Stimulated activated CD4-positive, alpha-beta T cell treated with anti-CD3 and anti-CD28 coated beads, Interleukin-1b, Interleukin-23, amount 100 ng/mL, for 1 hour (primary cell): ENCODE measurements at places on chromosomes 12 and 14.

DNA sequence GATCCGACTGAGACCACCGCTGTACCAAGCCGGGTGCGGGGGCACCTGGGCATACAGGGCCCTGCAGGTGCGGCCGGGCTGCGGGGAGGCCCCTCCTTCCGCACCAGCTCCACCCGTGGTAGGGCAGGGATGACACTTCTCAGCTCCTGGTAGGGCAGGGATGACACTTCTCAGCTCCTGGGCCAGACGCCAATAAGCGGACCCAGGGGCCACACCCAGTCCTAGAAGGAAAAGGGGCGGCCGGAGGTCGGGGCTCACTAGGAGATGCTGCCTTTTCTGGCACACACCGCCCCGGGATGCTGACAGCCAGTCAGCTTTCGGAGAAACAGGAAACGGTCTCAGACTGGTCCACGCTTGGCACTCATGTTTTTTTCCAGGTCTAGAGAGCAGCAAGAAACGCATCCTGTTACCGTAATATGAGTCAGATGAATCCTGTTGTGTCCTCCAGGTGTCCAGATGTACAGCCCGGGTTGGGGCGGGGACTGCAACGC lies 34.8 kb downstream of the NFKBIA start:
- no peak for DNase-seq

DNA sequence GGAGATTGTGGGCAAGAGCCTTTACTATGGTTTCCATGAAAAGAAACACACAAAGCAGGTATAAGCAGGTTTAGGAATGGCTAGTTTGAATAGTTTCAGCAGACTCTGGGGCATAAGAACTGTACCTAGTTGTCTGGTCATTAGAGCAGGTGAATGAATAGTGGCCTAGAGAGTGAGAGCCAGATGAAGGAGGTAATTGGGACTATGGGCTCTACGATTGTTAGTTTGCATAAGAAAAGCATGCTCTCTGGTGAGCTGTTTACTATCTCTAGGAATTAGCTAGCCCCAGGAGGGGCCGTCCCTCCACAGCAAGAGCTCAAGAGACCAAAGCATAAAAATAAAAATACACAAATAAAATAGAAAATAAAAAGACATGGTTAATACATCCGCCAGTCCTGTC lies 397.5 kb upstream of the GARIN6 start:
- DNase-seq = no peak

- DNase-seq = no peak
These were observed 88.7 kb downstream of the TMTC1 start for GRCh38 chr12:29695026-29695425.

DNA sequence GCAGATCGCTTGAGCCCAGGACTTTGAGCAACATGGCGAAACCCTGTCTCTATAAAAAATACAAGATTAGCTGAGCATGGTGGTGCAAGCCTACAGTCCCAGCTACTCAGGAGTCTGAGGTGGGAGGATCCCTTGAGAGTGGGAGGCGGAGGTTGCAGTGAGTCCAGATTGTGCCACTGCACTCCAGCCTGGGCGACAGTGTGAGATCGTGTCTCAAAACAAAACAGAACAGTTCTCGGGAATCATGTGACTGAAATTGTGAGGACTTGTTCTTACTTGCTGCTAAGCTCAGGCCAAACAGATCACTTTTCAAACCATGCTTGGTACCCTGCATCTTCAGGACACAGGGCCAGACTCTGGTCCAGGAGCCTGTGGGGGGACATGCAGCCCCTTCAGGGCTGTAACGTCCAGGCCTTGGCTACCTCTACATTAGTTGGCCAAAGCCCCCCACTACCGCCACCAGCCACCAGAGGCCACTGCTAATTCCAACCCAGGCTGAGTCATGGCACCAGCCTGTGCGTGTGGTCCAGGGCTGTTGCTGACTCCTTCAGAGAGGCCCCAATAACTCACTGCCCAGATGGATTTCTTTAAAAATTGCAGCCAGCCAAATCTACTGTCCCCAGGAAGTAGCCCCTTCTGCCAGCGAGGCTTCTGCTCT lies 33.4 kb upstream of the SYNDIG1L start:
- no peak for DNase-seq

DNA sequence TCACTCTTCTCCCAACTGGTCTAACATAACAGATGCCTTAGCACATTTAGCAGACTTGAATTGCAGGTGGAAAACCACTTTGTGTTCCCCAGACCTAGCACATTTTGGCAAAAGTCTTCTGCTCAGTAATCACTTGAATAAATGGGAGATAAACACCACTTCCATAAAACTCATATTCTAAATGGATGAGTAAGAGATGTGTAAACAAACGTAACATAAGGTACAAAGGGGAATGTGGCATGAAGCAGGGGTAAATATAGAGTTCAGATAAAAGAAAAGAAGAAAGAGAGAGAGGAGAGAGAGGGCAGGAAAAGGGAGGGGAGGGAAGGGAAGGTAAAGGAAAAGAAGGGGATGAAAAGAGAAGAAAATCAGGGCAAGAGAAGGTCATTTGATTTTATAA lies 17.0 kb upstream of the KERA start:
- no peak for DNase-seq

- DNase-seq = no peak
These were observed 2.9 kb upstream of the EMP1 start for GRCh38 chr12:13193505-13194231.

DNA sequence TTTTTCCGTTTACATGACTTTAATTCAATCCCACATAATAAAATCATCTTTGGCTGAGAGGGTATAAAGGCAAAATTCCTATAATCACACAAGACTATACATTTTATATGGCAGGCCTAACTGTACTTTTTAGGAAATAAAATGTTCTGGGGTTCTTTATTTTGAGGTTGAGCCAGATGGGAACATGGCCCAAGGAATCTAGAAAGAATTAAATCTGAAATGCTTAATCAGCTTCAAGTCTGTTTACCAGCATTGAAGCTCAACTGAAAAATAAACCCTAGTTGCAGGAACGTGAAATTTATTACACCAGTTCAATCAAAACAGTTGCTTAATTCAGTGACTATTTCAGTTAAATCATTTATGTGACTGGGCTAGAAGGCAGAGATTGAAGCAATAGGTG lies 191.0 kb upstream of the BTG1 start:
- no peak for DNase-seq

DNA sequence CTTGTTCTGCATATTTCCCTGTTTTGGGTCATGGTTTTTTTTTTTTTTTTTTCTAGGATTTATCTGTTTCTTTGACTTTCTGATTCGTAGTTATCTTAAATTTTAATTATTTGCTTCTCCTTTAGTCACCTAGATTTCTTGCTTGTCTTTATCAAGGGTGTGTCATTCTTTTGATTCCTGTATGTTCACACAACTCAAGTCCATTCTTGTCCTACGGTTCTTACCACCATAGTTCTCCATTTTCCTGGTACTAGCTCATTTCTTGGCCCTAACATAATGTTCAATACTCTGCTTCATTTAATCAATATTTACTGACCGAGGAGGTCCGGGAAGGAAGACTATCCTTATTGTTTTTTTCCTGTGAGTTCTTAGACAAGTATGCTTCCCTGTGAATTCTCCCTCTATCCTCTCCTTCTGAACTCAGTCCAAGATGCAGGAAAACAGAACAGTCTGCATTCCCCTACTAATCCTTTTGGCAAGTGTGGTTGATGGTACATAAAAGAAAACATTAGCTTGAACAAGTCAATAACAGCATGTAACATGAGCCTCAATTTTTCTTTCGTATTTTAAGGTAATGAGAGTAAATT lies 1346.4 kb upstream of the SEL1L start:
- no peak for DNase-seq

- DNase-seq = no peak
These were observed 137.7 kb upstream of the NEDD1 start for GRCh38 chr12:96769400-96769799.

DNA sequence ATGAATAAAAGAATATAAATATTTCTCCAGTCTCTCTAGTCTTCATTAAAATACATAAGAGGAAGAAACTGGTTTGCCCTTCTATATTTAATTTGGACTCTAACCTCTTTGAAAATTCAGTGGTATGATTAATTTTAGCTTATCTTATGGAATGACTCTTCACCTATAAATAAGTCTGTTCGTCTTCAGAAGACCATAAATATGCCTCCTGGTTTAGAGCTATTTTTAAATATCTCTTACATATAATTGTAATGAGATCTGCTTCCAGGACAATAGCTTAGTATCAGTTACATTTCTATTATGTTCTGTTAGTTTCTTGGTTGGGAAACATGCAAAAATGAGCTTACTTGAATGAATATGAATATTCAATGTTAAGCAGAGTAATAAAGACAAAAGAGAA lies 257.5 kb upstream of the HMGA2 start:
- DNase-seq = no peak
